Glomerular endothelial cell (primary cell): ENCODE measurements at places on chromosomes 6 and 20.
A peak's percentile ranks its signal among the peaks of the same experiment; 100 is the strongest.

DNA sequence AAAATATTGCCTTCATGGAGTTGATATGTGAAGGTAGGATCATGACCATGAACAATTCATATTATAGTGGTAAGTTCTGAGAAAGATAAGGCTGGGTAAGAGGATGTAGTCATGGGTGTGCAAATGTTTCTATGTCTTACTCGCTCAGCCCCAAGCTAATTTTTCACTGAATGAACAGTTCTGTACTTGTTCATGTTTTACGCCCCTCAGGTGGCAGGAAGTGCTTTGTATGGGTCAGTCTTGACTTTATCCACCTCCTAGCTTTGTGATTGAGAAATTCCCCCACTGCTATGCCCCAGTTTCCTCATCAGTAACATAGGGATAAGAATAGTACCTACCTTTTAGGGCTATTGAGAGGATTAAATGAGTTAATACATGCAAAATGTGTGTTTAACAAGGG is 148.2 kb upstream of the KCNG1 start:
- no peak for DNase-seq

- DNase-seq: no peak
These were observed 166.6 kb downstream of the KHDC1L start for GRCh38 chr6:73058736-73059135.

DNA sequence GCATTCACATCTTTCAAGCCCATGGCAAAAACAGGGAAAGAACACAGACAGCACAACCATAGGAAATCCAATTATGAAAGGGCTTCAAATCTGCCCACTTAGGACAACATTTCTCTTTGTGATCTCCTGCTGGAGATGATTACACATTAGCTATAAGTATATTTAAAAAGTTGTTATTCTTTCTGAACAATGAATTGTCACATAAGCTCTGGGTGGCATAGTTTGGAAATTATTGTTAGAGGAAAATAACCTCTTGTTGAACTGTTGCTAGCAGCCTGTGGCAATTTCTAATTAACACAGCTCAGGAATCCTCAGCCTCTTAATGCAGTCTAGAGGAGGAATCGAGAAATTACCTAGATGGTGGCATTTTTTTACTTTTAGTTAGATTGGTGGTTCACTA is 54.9 kb downstream of the BCAS1 start:
- DNase-seq: no peak

GRCh38 chr6:104711371-104711770 is 148.3 kb downstream of the HACE1 start:
- DNase-seq: no peak

- DNase-seq: no peak
These were observed 30.9 kb downstream of the HEBP2 start for GRCh38 chr6:138434925-138435324.

- no peak for DNase-seq
These were observed 9.9 kb downstream of the PSMA7 start for GRCh38 chr20:62133051-62133845.

- no peak for DNase-seq
These were observed 17.6 kb downstream of the PRDM1 start for GRCh38 chr6:106103728-106104109.

- no peak for DNase-seq
These were observed 378.7 kb downstream of the PLCB1 start for GRCh38 chr20:8510808-8511207.

GRCh38 chr20:25317351-25318075 is 69.6 kb downstream of the PYGB start:
- no peak for DNase-seq

GRCh38 chr20:62266851-62267250 is 28.5 kb downstream of the OSBPL2 start:
- DNase-seq: no peak

DNA sequence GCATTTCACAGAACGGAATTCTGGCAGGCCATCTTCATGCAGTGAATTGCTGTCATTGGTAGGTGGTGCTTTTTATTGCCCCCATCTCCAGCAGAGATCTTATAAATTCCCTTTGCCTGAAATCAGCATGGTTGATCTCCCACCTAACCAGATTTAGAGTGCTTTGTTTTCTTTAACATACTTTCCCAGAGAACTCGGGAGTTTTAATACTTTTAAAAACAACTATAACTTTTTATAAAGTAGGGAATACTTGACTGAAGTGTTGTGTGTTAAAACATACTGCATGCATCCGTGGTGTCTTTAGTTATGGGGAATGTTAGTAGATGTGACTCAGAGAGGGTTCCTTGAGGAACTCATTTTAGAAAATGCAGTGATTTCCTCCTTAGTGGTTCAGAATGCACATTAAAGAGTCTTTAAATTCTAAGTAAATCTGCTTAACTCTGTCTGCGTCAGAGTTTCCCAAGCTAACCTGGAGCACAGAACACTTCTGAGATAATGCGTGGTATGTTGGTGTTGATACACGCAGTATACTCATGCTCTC is 54.9 kb downstream of the AKAP12 start:
- DNase-seq: no peak

GRCh38 chr6:136011475-136011874 is 160.0 kb downstream of the PDE7B start:
- DNase-seq: no peak

DNA sequence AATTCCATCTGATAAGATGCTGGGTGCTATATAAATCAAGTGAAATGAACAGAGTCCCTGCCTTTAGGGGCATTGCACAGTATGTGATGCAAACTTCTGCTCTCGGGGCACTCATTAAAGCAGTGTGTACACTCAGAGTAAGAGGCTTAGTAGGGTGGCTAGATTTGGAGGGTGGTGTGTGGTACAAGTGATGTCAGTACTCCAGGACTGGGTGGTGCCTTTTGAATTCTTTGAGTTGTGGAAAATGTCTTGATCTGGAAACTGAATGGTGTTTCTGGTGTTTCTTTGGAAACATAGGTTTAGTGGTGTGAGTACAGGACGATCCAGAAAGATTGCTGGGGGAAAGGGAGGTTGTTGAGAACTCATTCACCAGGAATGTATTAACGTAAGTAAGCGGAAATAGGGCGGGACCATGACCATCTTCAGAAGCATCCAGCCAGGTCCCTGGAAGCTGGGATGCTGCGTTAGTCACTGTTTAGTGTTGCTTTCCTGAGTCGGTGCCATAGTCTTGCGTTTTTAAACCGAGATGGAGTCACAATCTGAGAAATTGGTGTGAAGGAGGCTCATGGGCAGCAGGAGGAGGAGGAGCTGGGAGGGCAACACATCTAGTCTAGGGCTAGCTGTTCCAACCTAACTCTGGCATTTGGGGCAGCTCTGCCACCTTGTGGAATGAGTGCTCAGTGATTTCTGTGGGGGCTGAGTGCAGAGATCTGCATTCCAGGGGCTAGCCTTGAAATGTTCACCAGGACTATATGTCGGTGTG is 70.3 kb downstream of the SCAND1 start:
- DNase-seq: peak; percentile 94

DNA sequence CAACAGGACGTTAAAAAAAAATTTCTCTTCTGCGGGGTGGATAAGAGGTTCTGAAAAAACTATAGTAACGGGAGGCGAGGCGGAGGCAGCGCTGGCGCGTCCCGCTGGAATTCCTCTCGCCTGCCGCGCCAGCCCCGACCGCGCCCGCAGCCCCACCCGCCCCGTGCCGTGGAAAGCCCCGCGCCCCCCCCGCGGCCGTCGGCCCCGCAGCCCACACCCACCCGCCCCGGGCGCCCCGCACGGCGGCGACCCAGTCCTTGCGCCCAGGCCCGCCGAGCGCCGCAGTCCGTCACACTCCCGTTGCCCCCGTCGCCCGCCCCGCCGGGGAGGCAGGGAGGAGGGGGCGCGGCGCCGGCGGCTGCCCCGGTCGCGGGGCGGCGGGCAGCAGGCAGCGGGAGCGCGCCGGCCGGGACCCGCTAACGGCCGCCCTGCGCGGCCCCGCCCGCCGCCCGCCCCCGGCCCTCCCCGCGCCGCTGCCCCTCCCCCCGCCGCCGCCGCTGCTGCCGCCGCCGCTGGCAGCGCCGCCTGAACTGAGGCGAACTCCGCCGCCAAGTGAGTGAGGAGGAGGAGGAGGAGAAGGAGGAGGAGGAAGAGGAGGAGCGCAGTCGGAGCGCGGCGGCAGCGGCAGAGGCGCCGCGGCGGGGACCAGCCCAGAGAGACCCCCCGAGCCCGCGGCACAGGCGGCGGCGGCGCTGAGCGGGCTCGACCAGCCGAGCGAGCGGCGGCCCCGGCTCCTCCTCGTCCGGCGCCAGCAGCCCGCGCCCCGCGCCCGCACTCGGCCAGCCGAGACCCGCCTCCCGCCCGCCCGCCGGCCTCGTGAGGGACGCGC is at the start of gene QKI:
QKI (plus strand) TSS at position 602 of the 829 bp plus-strand sequence. CDS start 476 bp downstream, outside the sequence.
- no peak for DNase-seq

DNA sequence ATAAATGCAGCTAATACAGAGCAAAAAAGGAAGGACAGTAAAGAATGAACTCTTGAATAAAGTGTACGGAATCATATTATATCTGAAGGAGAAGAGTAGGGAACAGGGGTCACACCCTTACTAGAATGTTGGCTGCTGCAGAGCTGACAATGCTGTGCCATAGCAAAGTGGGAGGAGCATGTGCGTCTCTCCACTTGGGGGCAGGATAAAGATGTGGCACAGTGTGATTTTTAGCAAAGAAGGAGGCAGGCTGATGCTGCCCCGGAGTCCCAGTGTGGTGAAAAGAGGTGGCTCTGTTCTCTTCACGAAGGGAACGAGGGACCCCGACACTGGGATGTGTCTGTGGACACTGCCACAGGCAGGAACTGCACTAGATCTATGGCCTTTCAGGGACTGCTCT is 67.5 kb downstream of the INSM1 start:
- DNase-seq: no peak

DNA sequence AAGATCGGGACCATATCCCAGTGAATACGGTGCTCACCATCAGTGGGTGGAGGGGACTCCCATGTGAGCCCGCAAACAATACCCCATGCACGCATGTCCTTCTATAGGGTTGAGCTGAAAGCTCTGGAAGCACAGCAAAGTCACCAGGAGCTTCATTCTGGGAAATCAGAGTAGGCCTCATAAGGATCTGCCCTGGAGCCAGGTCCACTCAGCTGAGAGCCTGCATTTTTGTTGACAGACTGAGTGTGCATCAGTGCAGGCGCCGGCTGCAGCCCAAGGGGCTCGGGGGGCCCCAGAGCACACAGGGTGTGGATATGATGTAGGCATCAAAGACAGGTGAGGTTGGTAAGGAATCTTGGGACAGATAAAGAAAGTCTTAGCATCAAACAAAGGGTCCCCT is 79.8 kb upstream of the CD93 start:
- DNase-seq: no peak

DNA sequence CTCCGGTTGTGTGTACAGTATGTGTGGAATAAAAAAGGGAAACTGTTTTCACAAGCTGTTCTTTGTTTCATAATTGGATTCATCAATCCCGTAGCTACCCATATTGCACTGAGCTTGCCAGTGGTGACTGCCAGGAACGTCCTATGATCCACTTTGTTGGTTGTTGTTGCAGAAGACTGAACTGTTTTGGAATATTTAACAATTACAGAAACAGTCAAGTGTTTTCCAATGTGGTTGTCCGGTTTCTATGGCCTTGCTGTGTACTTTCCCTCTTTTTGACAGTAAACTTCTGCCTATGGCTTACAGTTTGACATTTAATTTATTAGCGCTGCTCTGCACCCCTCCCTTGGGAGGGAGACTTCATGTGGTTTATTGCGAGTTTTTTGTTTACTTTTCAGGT is 141.2 kb downstream of the DTNBP1 start:
- no peak for DNase-seq

DNA sequence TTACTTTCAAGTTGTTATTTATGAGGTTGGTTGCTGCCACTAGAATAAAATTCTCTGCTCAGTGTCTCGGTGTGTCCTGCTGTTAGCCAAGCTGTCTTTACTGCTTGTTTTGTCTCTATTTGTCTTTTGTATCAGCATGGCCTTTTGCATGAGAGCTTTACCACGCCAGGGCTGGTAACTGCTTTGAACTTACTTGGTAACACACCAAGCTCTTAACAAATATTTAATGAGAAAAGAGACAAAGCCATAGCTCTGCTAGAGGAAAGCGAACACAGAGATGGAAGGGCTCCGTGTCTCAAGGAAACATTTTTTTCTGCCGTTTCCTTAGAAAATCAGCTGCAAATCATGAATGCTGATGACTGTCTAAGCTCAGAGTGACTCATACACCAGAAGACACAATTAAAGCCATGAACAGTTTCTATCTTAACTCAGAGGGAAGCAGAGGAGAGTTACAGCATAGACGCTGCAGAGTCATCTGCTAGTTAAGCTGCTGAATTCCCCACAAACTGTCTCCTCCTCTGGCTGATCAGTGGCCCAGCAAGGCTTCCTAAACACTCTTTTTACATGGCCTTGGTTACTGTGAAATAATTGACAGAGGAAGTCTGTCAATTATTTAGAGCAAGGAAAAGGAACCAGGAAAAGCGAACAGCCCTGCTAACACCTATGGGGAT is 44.8 kb downstream of the AGPAT4 start:
- peak; percentile 62 for DNase-seq

DNA sequence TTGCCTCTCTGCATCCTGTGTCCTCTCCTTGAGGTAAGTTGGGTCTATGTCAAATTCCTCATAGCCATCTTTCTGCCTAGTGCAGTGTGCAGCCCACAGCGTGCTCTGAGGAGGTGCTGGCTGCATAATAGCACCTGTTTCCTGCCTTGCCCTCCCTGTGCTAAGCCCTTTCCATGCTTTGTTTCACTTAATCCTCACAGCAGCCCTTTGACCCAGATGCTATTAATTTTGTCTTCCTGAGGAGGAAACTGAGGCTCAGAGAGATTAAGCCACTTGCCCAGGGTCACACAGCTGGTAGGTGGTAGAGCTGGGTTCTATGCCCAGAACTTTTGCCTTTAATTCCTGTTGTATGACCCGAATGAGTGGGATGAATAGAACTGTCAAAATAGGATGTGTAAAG is 13.5 kb downstream of the FAM83D start:
- no peak for DNase-seq

GRCh38 chr20:38453941-38454340 is 18.7 kb upstream of the RALGAPB start:
- DNase-seq: no peak

DNA sequence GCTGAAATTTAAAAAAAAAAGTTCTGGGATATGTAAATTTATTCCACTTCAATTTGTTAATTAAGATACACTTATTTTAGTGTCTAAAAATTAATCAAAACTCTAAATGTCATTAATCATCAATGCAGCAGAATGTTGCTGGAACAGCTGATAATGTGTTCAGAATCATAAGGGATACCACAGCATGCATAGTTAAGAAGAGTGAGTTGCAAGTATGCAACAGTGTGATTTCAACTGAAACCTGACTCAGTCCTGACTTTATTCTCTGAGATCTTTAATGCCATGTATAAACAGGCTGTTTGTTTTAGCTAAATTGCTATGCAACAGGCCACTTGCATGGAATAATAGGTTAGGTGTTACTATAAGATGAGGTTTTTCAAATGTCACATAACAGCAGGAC is 1.4 kb downstream of the GRIK2 start:
- no peak for DNase-seq

- no peak for DNase-seq
These were observed 1.9 kb downstream of the APOM start for GRCh38 chr6:31657406-31658157.

DNA sequence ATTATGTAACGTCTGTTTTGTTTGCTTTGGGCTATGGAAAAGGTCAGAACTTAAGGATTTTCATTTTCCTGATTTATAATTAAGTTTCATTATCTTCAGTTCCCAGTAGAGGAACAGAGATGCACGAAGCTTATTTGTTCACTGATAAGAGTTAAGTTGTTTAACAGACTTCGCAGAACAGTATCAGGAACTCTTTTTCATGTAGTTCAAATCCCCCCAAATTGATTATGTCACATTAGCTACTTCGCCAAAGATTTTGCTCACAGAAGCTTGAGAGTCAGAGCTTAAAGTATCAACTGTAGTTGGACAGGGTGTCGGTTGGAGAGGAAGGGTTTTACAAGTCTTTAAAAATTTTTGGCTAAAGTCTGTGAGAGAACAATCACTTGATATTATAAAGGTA is 43.4 kb downstream of the ZHX3 start:
- DNase-seq: no peak
